SK-N-SH (cell line): ENCODE measurements at places on chromosomes 2 and 18.

- H3K36me3 ChIP-seq: no peaks in the 10 kb centered on the region
- no peak for DNase-seq
- H3K27ac ChIP-seq: no peak overlapping the region
- no peaks in the 10 kb centered on the region; the same call in 1 of the 2 replicates for H3K4me1 ChIP-seq
Measured at GRCh38 chr2:105610576-105611332, 134.0 kb upstream of the NCK2 start.

DNA sequence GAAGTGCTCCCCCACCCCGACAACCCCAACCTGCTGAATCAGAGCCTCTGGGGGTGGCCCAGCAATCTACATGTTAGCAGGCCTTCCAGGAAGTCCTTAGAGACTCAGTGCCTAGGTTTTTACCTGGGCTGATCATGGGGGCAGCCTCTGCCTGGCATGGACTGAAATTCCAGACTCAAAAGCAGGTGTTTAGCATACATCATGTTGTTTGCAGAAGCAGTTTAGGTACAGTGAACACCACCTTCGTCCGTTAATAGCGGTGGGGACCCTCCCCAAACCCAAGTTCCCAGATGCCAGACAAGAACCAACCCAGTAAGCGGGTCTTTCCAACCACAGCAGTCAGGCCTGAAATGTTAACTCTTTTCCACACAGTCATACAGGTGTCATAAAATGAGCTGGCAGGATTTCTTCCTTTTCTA is 26.4 kb upstream of the GALR1 start:
- no peaks in the 10 kb centered on the region for H3K36me3 ChIP-seq
- no peak for DNase-seq
- H3K4me1 ChIP-seq: no peaks in the 10 kb centered on the region
- no peaks in the 10 kb centered on the region for H3K27me3 ChIP-seq

DNA sequence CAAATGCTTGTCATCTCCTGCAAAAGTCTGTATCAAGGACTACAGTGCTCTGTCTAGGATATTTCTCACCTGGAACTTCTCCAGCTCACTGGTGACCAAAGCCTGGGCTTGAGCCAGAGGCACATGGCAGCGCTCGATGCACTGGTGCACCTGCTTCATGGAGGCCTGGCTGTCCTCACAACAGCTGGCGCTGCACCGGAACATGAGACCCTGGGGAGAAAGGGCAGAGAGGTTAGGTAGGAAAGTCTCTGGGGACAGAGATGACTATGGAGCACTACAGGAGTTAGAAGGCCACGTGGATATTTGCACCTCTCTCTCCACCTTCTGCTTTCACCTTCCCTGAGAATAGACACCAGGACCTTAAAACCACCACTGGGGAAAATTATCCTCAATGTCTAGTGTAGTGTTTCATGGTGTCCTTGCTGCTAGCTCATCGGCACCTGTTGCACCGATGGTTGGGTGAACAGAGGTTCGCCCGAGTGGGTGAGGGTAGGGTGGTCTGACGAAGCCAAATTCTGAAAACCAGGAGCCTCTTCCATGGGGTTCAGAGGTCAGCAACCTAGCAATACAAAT is 1.0 kb downstream of the FAM136A start:
- H3K4me3 ChIP-seq: peak overlapping the region; percentile 97
- H3K27ac ChIP-seq: peak overlapping the region; percentile 53
- H3K36me3 ChIP-seq: peaks cover 7% of the 10 kb centered on the region
- DNase-seq: no peak

GRCh38 chr2:240998995-240999791 is 775 bp downstream of the SNED1 start:
- DNase-seq: peak; percentile 69
- no peaks in the 10 kb centered on the region for H3K4me1 ChIP-seq
- no peak overlapping the region for H3K4me3 ChIP-seq
- no peaks in the 10 kb centered on the region for H3K36me3 ChIP-seq
- no peak overlapping the region for H3K27ac ChIP-seq

DNA sequence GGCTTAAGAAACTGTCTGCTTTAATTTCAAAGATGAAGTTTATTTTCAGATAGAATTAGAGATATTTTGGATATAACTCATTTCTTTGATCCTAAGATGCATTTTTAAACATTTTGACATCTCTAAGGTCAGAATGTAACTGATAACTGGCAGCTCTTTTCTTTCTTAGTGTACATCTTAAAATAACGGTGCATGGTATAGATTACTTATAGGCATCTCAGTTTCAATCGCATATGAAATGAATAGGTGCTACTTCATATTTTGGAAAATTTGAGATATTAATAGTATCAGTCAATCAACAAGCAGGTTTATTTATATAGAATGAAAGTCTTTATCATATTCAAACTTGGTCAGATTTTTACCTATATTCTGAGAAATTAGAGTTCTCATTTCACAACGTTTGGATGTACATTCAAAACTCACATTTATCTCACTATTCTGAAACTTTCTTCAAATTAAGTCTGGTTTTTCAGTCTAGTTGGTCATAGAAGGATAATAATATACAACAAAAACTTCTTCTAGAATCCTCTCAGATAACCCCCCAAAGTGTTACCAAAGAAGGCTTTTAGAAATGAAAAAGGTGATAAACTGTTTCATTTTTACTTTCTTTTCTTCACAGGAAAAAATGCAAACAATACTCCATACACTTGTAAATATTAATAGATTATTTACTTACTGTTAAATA is 122.8 kb upstream of the WDSUB1 start:
- H3K36me3 ChIP-seq: peaks cover 30% of the 10 kb centered on the region
- no peak overlapping the region for H3K4me3 ChIP-seq
- no peak for DNase-seq
- H3K27me3 ChIP-seq: no peaks in the 10 kb centered on the region
- H3K4me1 ChIP-seq: no peaks in the 10 kb centered on the region

DNA sequence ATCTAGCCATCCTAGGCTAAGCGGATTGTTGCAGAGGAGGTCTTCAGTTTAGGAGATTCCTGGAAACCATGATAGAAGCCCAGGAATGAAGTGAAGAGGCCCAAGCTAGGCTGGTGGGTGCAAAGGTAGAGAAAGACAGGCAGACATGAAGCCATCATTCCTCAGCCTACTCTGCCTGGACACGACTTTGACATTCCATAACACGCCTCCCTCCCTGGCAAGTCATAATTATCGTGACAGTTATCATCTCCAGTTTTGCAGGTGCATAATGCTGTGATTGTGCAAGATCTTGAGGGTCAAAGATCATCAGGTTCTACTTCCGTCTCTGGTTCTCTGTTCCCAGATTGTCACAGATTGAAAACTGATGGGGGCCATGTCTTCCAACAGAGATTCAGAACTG is 15.2 kb upstream of the FZD5 start:
- peaks cover 8% of the 10 kb centered on the region; the same call in 1 of the 2 replicates for H3K4me1 ChIP-seq
- H3K27me3 ChIP-seq: no peaks in the 10 kb centered on the region
- H3K36me3 ChIP-seq: no peaks in the 10 kb centered on the region
- no peak for DNase-seq
- H3K4me3 ChIP-seq: no peak overlapping the region
- no peak overlapping the region for H3K27ac ChIP-seq

DNA sequence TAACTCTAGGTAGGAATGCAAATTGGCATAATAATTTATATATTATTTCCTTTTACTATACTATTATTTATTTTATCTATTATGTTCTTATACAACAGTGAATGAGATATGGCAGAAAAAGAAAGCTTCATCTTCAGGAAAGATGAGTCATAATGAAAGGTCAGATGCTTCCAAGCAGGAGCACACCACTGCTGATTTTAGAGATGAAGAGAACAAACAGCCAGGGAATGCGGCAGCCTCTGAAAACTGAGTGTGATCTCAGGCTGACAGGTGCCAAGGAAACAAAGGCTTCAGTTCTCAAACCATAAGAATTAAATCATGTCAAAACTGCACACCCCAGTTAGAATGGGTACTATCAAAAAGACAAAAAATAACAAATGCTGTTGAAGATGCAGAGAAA is 149.0 kb downstream of the CCDC178 start:
- H3K4me3 ChIP-seq: no peak overlapping the region
- H3K4me1 ChIP-seq: no peaks in the 10 kb centered on the region
- H3K36me3 ChIP-seq: no peaks in the 10 kb centered on the region
- DNase-seq: no peak
- H3K27ac ChIP-seq: no peak overlapping the region

DNA sequence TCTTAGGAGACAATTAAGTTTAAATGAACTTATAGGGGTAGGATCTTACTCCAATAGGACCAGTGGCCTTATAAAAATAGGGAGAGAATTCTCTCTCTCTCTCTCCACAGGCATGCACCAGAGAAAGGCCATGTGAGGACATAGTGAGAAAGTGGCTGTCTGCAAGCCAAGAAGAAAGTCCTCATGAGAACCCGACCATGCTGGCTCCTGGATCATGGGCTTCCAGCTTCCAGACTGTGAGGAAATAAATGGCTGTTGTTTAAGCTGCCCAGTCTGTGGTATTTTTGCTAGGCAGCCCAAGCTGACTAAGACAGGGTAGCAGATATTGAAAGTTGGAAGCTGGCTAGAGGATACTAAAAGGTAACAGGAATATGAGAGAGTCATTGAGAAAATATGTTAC is 454.0 kb downstream of the NBAS start:
- no peaks in the 10 kb centered on the region for H3K4me1 ChIP-seq
- no peak for DNase-seq
- H3K36me3 ChIP-seq: no peaks in the 10 kb centered on the region
- H3K4me3 ChIP-seq: no peak overlapping the region
- H3K27ac ChIP-seq: no peak overlapping the region

GRCh38 chr2:141392517-141393213 is 738.2 kb downstream of the LRP1B start:
- no peaks in the 10 kb centered on the region; the same call in 1 of the 2 replicates for H3K4me1 ChIP-seq
- H3K27ac ChIP-seq: peak overlapping the region; percentile 53; the same call in 1 of the 2 replicates
- no peak for DNase-seq
- no peaks in the 10 kb centered on the region for H3K36me3 ChIP-seq
- no peaks in the 10 kb centered on the region for H3K27me3 ChIP-seq

- H3K4me1 ChIP-seq: no peaks in the 10 kb centered on the region; the same call in 1 of the 2 replicates
- no peak for DNase-seq
- no peaks in the 10 kb centered on the region for H3K27me3 ChIP-seq
- H3K4me3 ChIP-seq: no peak overlapping the region
- no peak overlapping the region for H3K27ac ChIP-seq
Measured at GRCh38 chr18:32086881-32087280, 4.8 kb upstream of the RNF138 start.

GRCh38 chr2:240624950-240625621 is at the start of gene GPR35:
Gene GPR35, plus strand, starts transcription at chr2:240625480. Its CDS starts 4,473 bp downstream, at chr2:240629953.
- no peaks in the 10 kb centered on the region for H3K27me3 ChIP-seq
- no peak for DNase-seq
- no peak within 1 kb of the TSS for H3K4me3 ChIP-seq
- H3K4me1 ChIP-seq: no peaks in the 10 kb centered on the region
- H3K36me3 ChIP-seq: no peaks in the 10 kb centered on the region
- H3K27ac ChIP-seq: no peak within 1 kb of the TSS

GRCh38 chr2:217568289-217568971 is 434.4 kb downstream of the TNS1 start:
- peaks cover 4% of the 10 kb centered on the region; the same call in 1 of the 2 replicates for H3K4me1 ChIP-seq
- DNase-seq: no peak
- no peaks in the 10 kb centered on the region for H3K27me3 ChIP-seq
- no peak overlapping the region for H3K4me3 ChIP-seq
- H3K36me3 ChIP-seq: no peaks in the 10 kb centered on the region
- H3K27ac ChIP-seq: no peak overlapping the region

DNA sequence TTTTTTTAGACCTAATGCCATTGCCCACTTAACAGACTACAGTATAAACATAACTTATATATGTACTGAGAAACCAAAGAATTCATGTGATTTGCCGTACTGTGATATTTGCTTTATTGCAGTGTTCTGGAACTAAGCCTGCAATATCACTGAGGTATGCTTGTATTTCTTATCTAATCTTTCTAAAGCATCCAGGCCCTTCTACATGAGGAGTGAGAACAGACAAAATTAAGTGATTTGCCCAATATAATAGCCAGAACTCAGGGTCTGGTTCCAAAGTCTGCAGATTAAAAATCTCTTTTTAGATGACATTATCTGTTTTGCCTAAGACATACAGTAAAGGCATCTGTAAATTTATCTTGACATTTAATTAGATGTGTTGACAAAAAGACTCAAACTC is 41.9 kb downstream of the BMPR2 start:
- H3K27me3 ChIP-seq: no peaks in the 10 kb centered on the region
- peak; percentile 47 for DNase-seq
- H3K4me1 ChIP-seq: peaks cover 2% of the 10 kb centered on the region; the same call in 1 of the 2 replicates
- H3K4me3 ChIP-seq: no peak overlapping the region
- H3K36me3 ChIP-seq: no peaks in the 10 kb centered on the region

DNA sequence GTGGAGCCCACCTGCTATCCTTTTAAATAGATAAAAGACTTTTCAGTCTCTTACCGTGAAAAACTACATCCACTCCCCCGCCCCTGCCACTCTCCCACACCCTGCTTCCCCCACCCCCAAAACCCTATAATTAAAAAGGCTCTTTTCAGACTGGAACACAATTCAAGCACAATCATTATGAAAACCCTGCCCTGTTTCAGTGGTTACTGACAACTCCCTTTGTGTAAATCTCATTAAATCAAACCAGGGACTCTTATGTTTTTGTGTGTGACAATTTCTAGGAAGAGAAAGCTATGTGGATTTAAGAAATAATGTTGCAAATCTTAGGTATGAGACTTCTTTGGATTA is 21.0 kb upstream of the ZNF532 start:
- no peak overlapping the region for H3K27ac ChIP-seq
- DNase-seq: no peak
- H3K4me3 ChIP-seq: no peak overlapping the region
- no peaks in the 10 kb centered on the region for H3K27me3 ChIP-seq

DNA sequence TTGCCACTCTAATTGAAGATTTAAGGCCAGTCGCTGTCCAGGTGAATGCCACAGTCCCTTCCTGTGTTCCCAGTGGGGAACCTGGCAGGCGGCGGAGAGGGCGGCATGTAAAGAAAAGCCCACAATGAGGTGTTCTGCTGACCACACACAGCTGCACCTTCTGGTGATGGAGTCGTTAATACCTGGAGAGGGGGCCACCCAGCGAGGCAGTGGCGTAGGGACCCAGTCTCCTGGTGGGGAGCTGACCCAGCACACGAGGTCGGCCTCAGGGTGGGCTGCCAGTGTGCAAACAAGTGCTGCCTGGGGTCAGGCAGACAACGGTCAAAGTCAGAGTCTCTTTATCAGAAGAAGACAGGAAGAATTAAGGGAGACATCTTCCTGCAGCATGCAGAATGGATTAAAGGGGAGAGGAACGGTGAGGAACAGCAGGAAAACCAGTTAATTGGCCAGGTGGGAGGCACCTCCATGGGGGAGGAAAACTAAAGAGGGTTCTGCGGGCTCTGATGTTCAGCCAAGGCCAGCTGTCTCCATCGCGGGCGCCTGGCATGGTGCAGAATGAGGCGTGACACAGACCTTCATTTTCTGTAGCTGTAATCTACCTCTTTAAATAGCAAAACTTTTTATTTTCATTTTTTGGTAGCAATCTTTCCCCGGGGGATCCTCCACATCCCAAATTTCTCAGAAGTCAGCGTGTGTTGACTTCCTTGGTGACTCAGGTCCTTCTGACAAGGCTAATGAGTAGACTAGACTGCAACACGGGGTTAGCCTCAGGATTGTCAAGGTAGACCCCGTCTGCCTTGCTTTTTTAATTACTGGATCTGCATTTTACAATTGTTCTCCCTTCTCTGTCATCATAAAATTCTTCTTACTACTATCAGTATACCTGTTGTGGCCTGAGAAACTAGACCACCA is 78.3 kb downstream of the SMAD7 start:
- no peaks in the 10 kb centered on the region for H3K36me3 ChIP-seq
- no peak overlapping the region for H3K4me3 ChIP-seq
- no peaks in the 10 kb centered on the region for H3K27me3 ChIP-seq

GRCh38 chr2:32249731-32250236 is 14.9 kb downstream of the NLRC4 start:
- DNase-seq: no peak
- H3K27ac ChIP-seq: no peak overlapping the region
- no peaks in the 10 kb centered on the region for H3K27me3 ChIP-seq

- H3K36me3 ChIP-seq: no peaks in the 10 kb centered on the region
- H3K27me3 ChIP-seq: no peaks in the 10 kb centered on the region
- H3K4me3 ChIP-seq: no peak overlapping the region
- peaks cover 5% of the 10 kb centered on the region; the same call in 1 of the 2 replicates for H3K4me1 ChIP-seq
Measured at GRCh38 chr2:141565597-141565996, 565.2 kb downstream of the LRP1B start.
